Endothelial cell (in vitro differentiated cells): ENCODE measurements at places on chromosomes 4 and X.
A peak's percentile ranks its signal among the peaks of the same experiment; 100 is the strongest.

- no peak for DNase-seq
Measured at GRCh38 chrX:97252111-97252510, 368.4 kb downstream of the RPA4 start.

- peak; percentile 29 for DNase-seq
Measured at GRCh38 chrX:15761564-15762191, 23.6 kb downstream of the CA5B start.

DNA sequence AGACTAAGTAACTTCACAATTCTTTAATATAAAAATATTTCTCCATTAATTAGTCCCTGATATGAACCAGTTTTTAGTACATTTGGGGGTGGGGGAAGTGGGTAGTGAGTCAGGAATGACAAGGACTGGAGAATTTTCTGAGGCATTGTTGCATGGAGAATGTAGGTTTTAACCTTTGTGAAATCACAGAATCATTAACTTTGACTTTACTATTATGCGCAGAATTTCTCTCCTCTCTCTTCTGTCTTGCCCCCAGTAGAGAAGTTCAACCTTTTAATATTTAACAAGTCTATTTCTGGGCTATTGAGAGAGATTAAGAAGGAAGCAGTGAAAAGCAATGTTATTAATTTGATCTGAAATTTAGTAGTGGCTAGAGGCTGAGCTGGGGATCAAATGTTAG lies 597.0 kb downstream of the PCDH18 start:
- no peak for DNase-seq

GRCh38 chr4:121100093-121100775 lies 27.9 kb upstream of the NDNF start:
- DNase-seq, result no peak

- DNase-seq, result no peak
Measured at GRCh38 chr4:41288254-41288653, 31.5 kb downstream of the UCHL1 start.

DNA sequence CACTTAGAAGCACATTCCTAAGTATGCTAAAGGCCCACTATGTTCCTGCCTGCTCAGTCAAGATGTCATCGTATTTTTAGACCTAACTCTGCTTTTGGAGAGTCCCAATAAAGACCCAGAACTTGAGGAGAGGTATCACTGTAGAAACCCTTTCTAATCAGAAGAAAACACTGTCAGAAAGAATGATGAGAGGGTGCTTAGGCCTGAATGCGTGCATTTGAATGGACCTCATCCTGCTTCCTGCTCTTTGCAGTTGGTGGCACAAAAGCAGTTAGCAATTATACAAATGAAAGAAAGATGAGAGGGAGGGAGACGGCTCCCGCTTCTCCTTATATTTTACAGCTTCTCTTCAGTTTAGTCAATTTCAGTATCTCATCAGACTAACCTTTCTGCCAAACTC lies 987.2 kb downstream of the CCSER1 start:
- DNase-seq, result no peak

DNA sequence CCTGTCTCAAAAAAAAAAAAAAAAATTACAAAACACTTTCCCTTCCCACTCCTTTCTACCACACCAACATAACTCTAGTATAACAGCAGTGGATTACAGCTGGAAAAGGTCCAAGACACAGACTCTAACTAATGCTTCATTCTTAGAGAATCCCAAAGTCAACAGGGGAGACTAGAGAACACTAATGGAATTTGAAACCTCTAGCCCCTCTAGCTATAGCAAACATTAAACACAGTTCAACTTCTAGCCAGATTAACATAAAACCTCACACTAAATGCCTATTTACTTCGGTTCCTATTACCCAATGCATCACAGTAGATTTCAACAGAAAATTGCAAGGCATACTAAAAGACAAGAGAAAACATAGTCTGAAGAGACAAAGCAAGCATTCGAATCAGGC lies 10.5 kb upstream of the DHX15 start:
- DNase-seq, result no peak

GRCh38 chr4:83855044-83855443 lies 319.1 kb downstream of the GPAT3 start:
- DNase-seq, result no peak

DNA sequence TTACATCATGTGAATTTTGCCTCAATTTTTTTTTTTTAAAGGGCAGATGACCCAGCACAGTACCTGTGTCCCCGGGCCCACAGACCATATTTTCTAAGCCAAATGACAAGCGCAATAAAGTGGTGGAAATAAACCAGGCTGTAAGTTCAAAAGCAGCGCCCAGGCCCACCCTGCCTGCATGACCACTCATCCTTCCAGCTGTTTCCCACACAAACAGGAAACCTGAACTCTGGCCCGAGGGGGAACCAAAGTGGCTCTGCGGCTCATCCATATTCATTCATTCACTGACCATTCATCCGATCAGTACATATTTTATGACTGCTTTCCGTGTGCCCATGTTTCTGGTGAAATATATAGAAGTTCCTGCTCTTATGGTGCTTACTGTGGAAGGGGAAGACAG lies 33.7 kb upstream of the CRMP1 start:
- DNase-seq, result no peak

- no peak for DNase-seq
Measured at GRCh38 chrX:50068285-50068563, 132.6 kb downstream of the AKAP4 start.

DNA sequence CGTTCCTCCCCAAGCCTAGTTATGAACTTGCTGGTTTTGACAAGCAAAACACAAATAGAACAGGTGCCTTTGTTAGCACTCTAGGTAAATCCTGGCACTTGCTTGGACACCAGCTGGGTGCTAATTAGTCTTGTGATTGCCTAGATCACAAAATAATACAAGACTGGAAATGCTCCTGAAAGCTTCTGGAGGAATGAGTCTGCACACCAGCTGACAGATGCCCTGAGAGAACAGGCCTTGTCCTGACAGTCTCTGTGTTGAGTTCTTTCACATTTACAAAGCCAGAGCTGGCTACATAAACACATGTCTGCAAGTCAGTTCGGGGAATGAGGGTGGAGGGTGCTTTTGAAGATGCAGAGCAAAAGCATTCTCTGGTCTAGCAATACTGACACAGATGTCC lies 93.8 kb downstream of the ELOVL6 start:
- DNase-seq, result no peak

- peak; percentile 69 for DNase-seq
Measured at GRCh38 chr4:38867478-38868058, at the start of gene FAM114A1. TSS of gene FAM114A1 (plus strand) at chr4:38867806. CDS start at chr4:38878079, 10,273 bp downstream.

- no peak for DNase-seq
Measured at GRCh38 chr4:119623025-119623424, 5.6 kb downstream of the PDE5A start.

DNA sequence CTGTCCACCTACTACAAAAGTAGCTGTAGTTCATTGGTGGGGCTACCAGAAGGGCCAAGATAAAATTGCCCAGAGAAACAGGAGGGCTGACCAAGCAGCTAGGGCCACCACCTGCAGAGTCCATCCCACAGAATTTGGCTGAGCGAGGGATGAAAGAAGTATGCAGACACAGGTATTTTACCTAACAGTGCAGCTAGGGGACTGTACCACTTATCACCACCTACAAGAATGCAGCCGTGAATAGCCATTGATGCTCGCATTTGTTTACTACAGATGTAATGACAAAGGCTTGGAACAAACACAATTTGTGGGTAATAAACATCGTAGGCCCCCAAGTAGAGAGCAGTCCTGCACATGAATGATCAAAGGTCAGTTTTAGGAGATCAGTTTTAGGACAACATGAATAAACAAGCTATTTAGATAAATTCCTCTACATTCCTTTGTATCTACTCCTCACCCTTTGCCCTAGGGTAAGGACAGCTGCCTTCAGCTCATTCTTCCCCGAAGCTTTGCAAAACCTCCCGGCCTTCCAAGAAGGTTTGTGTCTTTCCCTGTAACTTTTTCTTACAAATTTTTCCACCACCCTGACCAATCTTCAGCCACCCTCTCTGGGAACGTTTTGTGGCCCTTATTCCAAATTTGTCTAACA lies 49.5 kb downstream of the ZNF718 start:
- no peak for DNase-seq

- no peak for DNase-seq
Measured at GRCh38 chr4:54473077-54473545, 184.6 kb upstream of the KIT start.

GRCh38 chr4:139896091-139896604 lies 230.5 kb downstream of the MGST2 start:
- no peak for DNase-seq

- no peak for DNase-seq
Measured at GRCh38 chr4:184750926-184751584, 17.2 kb upstream of the CENPU start.

DNA sequence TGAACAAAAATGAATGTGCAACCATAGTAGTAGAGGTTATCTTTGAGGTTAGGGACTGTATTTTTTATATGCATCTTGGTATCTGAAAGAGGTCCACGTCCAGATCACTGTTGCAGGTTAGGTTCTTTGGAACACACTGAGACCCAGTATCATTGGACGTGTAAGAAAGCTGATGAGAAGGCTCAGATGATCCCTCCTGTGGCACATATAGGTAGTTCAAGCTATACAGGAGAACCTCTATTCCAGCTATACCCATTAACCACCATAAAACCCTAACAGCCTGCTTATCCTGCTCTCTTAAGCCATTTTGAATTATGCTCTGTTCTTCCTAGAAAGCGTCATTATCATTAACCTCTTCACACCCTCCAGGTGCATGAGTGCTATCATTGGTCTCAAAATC lies 930.7 kb upstream of the HS3ST1 start:
- no peak for DNase-seq

DNA sequence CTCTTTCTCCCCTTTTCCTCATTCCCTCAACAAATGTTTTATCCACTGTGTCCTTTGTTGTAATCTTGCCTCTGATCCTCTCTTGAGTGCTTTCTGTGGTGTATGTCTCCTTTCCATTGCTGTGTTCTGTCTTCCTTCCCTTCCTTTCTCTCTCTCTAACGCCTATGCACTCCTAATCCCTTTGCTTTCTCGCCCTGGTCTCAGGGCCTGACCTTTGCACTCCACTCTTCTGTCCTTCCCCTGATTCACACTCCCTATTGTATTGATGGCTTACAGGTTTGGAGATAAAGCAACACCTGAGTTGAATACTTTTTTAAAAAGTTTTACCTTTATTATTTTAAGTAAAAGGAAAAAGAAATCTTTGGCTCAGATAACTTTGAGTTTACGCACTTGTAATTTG lies 15.6 kb upstream of the SCOC start:
- no peak for DNase-seq

- peak; percentile 31 for DNase-seq
Measured at GRCh38 chrX:140091125-140091886, 126.0 kb upstream of the CXorf66 start.

DNA sequence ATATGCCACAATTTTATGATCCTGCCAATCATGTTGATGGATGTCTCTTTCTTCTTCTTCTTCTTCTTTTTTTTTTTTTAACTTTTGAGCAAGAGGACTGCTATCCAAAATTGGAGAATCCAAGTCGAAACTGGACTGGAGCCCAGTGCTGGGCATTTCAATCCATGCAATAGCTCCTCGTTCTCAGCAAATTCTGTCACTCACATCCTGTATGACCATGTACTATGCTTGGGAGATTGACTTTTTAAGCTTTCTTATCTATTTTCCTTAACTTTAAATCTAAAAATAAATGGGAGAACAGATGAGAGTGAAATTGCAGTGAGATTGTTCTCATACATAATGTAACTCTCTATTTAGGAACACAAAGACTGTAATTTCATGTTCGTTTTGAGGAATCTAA lies 123.0 kb upstream of the PUDP start:
- no peak for DNase-seq

DNA sequence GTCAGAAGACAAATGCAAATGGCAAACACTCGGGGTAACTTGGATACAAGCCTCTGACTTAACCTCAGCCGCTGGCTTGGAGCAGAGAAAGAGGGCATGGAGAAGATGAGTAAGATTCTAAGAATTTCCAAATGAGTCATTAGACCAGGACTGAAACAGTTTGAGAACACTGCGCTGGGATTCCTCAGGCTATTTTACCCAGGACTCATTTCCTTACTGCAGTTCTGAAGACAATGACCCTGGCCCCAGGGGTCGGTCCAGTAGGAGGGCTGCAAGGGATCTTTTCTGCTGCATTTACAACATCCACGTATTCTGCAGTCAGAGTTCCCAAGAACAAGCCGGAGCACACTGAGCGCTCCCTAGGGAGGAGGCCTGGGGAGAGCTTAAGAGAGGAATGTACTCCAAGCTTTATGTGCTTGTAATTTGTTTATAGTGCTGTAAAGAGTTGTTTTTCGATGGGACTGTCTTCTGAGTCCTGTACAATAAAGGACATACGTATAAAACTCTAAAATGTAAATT lies 27.3 kb upstream of the SORBS2 start:
- peak; percentile 17 for DNase-seq

DNA sequence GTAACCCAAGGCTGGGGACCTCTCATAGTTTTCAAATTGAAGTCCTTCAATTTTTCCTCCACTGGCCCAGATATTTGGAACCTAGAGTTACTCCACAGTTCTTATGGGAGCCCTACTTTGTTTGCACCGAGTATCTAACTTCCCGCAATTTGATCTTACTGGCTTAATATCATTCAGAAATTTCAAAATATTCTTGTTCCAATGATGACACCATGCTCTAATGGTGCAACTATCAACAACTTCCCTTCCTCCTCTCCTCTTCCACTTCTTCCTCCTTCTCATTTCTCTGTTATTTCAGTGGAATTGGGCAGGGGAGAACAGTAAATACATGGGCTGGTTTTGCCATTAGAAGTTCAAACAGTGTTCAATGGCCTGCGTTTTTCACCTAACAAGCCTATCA lies 20.2 kb downstream of the PDCL2 start:
- no peak for DNase-seq
